ENCODE measurements at places on chromosomes 2 and 18. TPM values are rescaled to one million over a fixed set of nuclear protein-coding genes. Genes with fewer than 3 reads are reported as not detected.

The SNED1 gene
- total RNA-seq: 3.8 TPM

The GKN2 gene
- not detected for total RNA-seq

The EFHD1 gene
- 1.2 TPM for total RNA-seq

The CTAGE1 gene
- not detected for total RNA-seq

The SMYD1 gene
- total RNA-seq: not detected

The CRYGC gene
- not detected for total RNA-seq

The SERPINB13 gene
- not detected for total RNA-seq

DNA sequence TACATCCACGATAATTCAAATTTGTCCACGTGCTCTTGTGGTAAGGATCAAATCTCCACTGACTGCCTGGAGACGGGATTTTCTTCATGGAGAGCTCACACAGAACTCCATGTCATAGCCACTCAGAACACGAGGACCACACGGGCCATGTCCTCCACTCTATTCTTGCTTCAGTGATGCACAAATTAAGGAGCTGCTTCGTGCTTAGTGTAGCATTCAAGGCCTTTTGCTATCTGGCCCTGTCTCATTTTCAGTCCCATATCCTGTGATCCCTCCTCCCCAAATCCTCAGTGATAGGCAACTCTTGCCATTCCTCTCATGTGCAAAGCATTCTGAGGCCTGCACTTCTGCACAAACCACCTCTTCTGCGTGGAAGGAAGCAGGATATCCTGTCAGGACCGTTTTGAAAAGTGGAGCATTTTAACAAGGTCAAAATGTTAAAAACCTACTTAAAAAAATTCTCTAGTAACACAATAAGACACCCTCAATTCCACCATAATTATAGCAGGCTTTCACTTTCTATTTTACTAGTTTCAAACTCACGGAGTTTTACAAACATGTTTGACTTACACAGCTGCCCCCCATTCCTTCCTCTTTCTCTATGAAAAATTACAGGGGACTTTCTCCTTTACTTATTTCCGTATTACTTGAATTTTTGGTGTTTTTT, 35.2 kb downstream of the ST3GAL5 start:
- DNase-seq: peak; percentile 50

GRCh38 chr18:13568443-13569392, 157.6 kb downstream of the FAM210A start:
- DNase-seq: peak; percentile 78

DNA sequence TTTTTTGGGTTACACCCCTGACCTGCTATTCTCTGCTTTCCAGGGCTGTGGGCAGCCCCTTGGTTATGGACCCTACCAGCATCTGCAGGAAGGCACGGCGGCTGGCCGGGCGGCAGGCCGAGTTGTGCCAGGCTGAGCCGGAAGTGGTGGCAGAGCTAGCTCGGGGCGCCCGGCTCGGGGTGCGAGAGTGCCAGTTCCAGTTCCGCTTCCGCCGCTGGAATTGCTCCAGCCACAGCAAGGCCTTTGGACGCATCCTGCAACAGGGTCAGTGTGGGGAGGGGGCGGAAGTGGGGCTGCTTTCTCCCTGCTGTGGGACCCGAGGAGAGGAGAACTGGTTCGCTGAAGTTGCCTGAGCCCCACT, 9.7 kb upstream of the WNT10A start:
- no peak for DNase-seq

DNA sequence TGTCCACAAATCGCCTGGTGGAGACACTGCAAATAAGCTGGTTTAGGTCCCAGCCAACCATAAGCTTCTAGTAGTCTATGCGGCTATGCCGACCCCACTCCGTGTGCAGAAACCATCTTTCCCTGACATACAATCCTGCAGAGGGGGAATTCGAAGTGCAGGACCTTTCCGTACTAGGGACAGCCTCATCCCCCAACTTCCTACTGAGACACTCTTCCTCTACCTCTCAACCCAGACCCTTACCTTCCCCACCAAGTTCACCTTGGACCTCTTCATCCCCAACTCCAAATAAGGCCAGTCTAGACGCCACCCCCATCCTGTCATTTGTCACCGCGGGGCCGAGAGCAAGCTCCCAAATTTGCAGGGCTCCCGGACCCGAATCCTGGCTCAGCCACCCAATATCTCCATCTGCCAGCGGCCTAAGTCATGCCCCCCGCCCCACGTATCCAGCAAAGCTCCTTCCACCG, 496 bp downstream of the SUCLG1 start:
- DNase-seq: peak; percentile 39

GRCh38 chr18:80070825-80071224, 36.6 kb downstream of the RBFA start:
- DNase-seq: no peak

- DNase-seq: no peak
Measured at GRCh38 chr2:9388950-9389911, 34.1 kb downstream of the ITGB1BP1 start.

DNA sequence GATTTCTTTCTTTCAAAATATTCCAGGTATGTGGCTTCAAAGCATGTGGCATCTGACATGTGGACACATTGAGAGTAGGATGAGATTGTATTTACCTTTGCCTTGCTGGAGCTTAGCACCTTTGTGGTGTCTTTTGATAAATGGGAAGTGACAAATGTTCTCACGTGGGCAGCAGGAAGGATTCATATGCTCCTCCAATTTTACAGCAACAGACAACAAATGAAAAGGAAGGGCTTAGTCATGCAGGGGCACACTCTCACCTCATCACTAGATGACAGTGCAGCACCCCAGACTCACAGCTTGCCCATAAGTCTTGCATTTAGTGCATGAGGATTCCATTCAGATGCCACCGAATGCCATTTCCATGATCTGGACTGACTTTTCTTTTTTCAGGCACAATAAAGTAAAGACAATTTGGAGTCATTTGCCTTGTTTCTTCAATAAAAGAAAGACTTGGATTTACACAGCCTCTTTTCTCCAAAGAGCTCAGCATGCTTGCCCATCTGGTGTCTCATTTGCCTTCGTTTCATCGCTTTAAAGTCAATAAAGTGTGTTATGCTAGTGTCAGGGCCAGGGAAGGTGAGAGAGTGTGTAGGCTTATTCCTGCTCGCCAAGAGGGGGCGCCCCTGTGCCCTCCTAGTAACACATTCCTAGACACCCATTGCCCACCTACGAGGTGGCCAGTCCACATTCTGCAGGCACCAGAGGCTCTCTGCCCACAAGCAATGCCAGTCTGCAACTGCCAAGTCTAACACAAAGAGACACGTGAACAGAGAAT, 39.6 kb upstream of the DAPL1 start:
- no peak for DNase-seq

DNA sequence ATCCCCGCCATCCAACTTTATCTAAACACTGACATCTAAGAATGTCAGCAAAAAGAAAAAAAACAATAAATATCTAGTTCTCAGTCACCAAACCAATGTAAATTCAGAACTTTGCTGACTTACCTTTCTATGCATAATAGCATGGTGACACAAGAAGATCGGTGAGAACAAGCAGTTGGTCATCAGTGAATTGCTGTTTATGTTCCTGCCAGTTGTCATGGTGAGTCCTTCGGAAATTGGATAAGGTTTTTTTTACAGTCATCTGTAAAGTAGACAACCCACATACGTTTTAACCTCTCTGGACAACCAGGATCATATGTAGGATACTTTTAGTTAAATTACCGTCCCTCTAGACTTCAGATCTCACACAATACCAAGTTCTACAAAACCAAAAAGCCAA, 6.2 kb upstream of the GPR75 start:
- DNase-seq: no peak

GRCh38 chr2:158664987-158665386, 130.1 kb upstream of the DAPL1 start:
- DNase-seq: no peak

- no peak for DNase-seq
Measured at GRCh38 chr18:45652303-45653080, 37.2 kb downstream of the SLC14A2 start.

DNA sequence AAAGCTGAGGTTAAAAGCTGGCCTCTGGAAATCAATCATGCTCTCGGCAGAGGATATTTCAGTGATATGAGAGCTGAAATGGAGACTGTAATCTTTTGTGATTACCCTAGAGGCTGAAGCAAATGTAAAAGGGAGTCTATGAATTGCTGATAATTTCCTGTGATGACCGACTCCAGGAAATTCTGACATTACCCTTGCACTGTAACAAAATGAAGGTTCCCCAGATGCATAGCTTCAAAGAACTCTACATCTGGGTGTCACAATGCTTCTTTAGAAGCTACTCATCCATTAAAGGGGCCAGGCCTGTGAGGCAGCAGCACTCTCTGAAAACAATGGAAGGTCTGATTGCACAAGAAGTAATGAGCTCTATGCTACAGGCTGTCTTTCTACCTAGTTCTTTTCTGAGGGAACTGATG, 268.2 kb upstream of the SESTD1 start:
- no peak for DNase-seq

- no peak for DNase-seq
Measured at GRCh38 chr18:24802456-24802855, 342.0 kb downstream of the HRH4 start.

GRCh38 chr2:54568876-54569321, 112.8 kb downstream of the SPTBN1 start:
- DNase-seq: no peak

GRCh38 chr2:3131636-3132326, 245.8 kb downstream of the EIPR1 start:
- DNase-seq: no peak

- no peak for DNase-seq
Measured at GRCh38 chr2:125721072-125721721, 934.8 kb upstream of the GYPC start.

GRCh38 chr2:223102450-223102849, 50.5 kb downstream of the KCNE4 start:
- no peak for DNase-seq

Data from activated CD4-positive, alpha-beta memory T cell treated with anti-CD3 and anti-CD28 coated beads for 36 hours (primary cell).